T-helper 9 cell (primary cell): ENCODE measurements at places on chromosomes 1 and 21.

- no peak for DNase-seq
Measured at GRCh38 chr1:210438928-210439841, 110.5 kb downstream of the HHAT start.

DNA sequence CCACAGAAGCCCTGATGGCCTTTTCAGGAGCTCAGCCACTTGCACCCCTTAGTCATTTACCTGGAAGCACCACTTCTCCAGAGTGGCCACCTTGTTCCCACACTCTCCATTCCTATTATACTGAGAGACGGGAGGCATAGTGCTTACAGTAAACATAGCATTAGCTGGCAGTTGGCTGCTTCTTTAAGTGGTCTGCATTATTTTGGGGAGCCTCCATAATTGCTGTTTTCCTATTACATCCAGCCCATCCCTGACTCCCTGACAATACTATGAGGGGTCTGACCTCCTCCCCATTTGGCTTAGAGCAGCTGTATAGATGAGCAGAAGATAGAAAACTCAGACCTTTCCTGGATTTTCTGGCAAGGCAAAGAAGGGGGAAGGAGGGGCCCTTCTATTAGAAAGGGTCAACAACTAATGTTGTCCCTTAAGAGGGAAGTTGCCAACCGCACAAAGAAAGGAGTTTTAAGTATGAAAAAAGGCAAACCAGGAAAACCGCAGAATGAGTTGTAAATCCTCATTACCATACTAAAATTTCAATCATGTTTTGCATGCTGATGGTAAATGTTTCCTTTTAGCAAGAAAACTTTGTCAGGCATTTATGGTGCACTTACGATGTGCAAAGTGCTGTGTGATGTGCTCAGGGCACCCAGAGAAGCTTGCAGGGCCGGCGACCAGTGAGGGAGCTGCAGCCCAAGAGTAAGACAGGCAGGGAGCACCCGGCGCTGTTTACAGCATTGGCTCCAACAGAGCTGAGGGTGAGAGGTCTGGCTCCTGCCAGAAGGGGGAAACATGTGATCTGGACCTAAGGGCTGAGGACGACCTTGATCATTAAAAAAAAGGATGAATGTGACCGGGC lies 167.3 kb downstream of the ZZZ3 start:
- no peak for DNase-seq

GRCh38 chr21:36550761-36551160 lies 70.8 kb upstream of the CLDN14 start:
- no peak for DNase-seq

DNA sequence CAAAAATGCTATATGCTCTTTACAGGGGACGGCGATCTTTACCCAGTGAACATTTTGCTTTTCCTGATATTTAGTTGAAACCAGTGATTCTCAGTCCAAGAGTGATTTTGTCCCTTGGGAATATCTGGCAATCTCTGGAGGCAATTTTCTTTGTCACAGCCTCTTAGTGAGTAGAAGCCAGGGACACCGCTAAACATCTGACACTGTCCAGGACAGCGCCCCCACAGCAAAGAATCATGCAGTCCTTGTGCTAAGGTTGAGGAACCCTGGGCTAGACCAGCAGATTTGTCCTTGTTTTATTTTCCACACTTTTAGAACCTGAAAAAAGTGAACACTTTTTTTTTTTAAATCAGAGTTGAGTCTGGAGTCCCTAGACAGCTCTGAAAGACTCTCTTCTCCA lies 13.1 kb downstream of the EVA1C start:
- DNase-seq, result no peak

GRCh38 chr1:95111014-95111413 lies 6.1 kb upstream of the TLCD4 start:
- DNase-seq, result no peak

DNA sequence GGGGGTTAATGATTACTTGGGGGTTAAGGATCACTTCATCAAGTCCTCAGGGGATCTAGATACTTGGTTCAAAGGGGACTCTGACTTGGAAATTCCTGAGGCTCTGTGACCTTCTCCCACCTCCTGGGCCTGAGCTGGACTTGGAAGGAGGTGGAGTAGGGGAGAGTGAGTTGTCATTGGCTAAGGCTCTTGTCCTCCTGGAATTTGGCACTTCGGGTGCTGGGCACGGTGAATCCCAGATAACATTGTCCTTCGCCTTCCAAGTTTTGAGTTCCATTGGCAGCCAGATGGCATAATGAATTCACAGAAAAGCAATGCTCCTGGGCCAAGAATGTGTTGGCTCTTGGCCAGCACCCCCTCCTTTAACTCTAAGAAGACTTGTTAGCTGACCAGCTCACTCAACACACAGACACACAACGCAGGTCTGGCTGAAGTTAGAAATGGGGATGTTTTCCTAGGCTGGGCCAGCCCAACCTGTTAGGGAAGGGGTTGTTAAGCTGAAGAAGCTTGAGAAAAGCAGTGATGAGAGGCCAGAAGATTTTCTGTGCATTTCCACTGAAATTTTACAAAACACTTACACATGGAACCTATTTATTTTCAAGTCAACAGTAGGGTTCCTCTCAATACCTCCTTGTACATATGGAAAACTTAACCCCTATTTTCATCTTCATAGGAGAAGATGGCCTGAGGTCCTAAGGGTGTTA lies 29.7 kb downstream of the SLC26A9 start:
- DNase-seq, result no peak

DNA sequence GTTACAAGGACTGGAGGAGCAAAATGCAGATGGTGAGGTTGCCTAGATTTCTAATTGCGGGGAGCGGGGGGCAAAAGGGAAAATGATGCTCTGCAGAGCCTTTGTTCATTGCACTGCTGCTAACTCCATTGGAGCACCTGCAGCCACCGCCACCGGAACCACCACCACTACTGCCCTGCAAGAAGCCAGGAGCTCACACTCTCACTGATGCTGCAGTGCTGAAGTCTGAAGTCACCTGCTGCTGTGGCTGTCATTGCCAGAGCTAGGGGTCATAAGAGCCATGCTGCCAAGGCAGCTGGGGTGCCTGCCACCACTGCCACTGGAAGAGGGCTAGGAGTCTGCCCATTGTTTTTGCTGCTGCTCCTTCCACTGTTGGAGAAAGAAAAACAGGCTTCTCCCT lies 7.3 kb upstream of the HPCAL4 start:
- no peak for DNase-seq

- no peak for DNase-seq
Measured at GRCh38 chr1:97867127-97867526, 53.7 kb downstream of the DPYD start.

GRCh38 chr1:156893048-156893953 lies at the start of gene PEAR1:
Gene PEAR1, plus strand, starts transcription at chr1:156893718. Its CDS starts 10,209 bp downstream, at chr1:156903927.
- DNase-seq, result no peak
